ENCODE measurements at places on chromosomes 2 and 18.

- no peak for DNase-seq
These were observed 351.8 kb upstream of the GYPC start for GRCh38 chr2:126304154-126304553.

DNA sequence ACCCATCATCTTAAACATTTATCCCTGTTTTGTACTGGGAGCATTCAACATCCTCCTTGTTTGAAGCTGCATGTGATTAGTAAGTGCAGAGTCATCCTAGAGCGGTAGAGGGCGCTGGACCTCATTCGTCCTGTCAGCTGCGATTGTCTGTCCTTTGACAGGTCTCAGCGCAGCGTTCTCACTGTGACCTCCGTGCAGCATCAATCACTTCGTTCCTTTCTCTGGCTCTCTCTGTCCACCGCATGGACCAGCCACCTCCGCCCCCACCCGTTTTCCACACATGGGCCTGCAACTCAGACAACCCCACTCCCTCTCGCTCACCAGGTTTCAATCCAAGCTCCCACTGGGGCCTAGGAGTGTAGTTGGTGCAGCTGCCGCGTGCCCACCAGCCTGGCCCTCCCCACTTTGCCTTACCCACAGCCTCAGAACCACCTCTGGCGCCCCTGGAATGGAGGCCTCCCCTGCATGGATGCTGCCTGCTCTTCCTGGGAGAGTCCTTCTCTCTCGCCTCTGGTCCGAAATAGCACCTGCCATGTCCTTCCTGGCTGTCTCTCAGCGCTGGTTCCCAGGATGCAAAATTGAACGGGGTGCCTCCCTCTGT, 90.5 kb downstream of the NDUFA10 start:
- DNase-seq, result no peak

DNA sequence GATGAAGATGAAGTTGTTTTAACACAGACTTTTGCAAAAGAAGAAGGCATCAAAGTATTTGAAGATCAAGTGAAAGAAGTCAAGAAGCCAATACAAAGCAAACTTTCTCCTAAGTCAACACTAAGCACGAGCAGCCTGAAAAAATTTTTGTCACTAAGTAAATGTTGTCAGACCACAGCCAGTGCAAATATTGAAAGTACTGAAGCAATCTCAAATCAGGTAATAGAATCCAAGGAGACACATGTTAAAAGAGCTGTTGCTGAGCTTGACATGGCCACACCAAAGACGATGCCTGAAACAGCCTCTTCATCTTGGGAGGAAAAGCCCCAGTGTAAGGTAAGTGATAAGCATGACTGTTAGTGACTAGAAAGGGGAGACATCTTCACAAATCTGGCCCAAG, 75.1 kb downstream of the FSIP2 start:
- no peak for DNase-seq

- DNase-seq, result no peak
These were observed 77.4 kb downstream of the THNSL2 start for GRCh38 chr2:88247531-88247930.

- DNase-seq, result no peak
These were observed 105.4 kb upstream of the LCLAT1 start for GRCh38 chr2:30341500-30342267.

GRCh38 chr2:240397542-240397916, 37.9 kb upstream of the GPC1 start:
- DNase-seq, result no peak

DNA sequence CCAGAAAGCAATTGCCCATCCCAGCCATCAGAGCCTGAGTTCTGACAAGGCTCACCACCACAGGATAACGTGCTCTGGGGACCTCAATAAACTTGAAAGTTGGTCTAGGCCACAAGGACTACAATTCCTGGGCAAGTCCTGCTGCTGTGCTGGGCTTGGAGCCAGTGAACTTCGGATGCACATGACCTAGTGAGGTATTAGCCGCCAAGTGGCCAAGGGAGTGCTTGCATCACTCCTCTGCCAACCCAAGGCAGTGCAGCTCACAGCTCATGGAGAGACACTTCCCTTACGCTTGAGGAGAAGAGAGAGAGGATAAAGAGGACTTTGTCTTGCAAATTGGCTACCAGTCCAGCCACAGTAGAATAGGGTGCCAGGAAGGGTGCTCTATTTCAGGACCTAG, 219.6 kb downstream of the MBD2 start:
- no peak for DNase-seq

- no peak for DNase-seq
These were observed 34.1 kb upstream of the SOS1 start for GRCh38 chr2:39154944-39155343.

All from NCI-H345 (cell line).